Kasumi-1 (cell line): ENCODE measurements at places on chromosomes 5 and 9.

DNA sequence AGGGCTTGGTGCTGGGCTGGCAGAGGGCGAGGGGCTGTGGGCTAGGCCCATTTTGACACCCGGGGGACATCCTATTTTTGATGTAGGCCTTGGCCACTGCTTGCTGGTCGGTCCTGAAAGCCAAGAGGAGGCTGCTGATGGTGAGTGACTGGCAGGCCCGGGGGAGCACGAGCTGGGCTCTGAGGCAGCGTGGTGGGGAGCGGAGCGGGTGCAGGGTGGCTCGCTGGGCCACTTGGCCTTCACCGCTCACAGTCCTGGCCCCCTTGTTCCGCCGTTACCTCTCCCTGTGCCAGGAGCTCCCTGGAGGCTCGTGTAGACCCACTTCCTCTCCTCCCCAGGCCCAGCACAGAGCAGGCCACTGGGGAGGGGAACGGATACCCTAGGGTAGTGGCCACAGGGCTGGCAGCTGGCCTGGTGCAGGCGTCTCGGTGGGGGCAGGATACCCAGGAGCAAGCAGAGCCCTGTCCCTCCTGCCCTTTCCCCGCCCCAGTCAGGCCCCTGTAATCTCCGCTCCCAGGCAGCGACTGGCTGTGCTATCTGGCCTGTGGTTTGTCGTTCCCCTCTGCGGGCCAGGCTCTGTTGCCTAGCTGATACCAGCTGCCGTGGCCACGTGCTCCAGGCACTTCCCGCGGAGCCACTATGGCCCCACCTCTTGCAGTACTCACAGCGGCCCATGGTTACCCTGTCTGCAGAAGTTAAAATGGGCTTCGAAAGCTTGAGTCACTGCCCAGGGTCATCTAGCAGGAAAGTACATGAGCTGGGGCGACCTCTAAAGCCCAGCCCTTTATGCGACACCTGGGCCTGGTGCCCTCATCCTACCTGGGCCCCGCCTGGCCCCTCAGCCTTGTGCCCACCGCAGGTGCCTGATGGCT lies 11.7 kb upstream of the DOLPP1 start:
- DNase-seq, result peak; percentile 96

GRCh38 chr5:6176102-6176693 lies 202.1 kb downstream of the MED10 start:
- no peak for DNase-seq

- peak; percentile 10 for DNase-seq
These were observed 641.6 kb downstream of the NR2F1-AS1 start for GRCh38 chr5:92939428-92939827.

DNA sequence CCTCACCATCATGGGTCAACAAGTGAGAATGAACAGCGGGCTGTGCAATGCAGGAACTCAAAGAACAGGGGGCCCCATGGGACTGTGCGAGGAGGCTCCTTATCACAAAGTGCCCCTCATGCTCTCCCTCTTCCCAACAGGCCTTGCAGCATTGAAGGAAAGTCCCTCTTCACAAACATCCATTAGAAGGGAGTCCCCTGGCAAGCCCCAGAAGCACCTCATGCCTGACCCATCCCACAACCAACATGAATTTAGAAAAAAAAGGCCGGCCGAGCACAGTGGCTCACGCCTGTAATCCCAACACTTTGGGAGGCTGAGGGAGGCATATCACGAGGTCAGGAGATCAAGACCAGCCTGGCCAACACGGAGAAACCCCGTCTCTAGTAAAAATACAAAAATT lies 122.6 kb upstream of the FSTL4 start:
- DNase-seq, result no peak

GRCh38 chr9:78438780-78439179 lies 141.9 kb downstream of the PSAT1 start:
- DNase-seq, result no peak

DNA sequence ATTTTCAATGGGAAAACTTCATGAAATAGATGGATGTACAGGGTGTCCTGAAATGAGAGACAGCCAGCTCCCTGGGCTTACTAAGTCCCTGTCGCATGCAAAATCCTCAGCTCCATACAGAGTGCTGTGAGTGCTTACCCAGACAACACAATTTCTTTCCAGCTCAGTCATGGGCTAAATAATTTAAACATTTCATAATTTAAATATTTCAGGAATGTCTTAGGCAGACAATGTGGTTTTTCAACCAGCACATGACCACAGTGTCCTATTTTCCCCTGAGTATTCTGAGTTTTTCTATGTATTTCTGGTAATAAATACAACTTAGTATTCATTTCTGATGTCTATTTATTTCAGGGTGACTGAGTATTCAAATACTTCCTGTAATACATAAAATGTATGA lies 188.5 kb upstream of the SNX2 start:
- DNase-seq, result no peak

GRCh38 chr5:151198861-151199260 lies 25.0 kb downstream of the CCDC69 start:
- DNase-seq, result no peak

- no peak for DNase-seq
These were observed 1.9 kb upstream of the CLTB start for GRCh38 chr5:176418251-176418650.

- DNase-seq, result no peak
These were observed 56.5 kb upstream of the ANGPTL2 start for GRCh38 chr9:127178686-127179632.

- DNase-seq, result no peak
These were observed 157.1 kb downstream of the ZNF462 start for GRCh38 chr9:107020040-107020530.

DNA sequence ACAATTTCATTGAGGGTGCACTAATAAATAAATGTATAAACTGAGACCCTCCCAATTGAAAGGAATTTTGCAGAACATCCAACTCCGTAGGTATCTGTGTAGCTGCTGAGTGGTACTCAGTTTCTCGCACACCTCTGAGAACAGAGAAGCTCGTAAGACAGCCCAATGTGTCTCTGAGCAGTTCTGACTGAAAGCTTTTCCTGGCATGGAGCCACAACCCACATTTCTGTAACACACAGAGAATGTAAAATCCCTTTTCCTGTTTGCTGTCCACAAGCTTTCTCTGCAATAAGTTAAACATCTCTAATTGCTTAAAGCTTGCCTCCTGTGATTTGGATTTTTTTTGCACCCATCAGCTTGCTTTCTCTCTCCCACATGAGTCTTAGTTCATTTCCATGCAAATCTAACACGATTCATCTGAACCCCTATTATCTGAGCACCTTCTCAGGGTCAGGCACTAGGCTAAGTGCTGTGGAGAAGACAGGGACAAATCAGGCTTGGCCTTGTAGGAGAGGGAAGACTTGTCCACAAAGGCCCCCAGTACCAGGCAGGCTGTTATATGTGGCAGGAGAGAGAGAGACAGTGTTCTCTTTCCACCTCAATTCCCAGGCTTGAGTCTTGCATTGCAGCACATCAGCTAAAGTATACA lies 44.2 kb upstream of the COL15A1 start:
- peak; percentile 72 for DNase-seq

DNA sequence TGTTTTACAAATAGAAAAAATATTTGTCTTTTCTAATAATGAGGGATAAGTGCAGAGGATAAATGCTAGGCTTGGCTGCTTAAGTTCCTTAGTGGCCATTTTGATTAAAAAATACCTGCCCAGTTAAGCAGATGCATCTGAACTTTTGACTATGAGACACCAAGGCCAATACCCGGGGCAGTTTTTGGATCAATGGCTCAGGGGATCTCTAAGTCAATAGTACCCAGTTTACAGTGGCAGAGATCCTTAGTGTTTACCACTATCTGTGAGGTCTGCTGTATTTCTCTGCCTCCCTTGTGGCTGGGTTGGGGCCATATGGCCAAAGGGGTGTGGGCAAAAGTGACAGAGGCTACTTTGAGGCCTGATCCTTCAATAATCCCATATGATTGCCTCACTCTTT lies 184.5 kb upstream of the MAST4 start:
- no peak for DNase-seq

- DNase-seq, result no peak
These were observed 503.2 kb downstream of the GADD45G start for GRCh38 chr9:90107726-90108655.

DNA sequence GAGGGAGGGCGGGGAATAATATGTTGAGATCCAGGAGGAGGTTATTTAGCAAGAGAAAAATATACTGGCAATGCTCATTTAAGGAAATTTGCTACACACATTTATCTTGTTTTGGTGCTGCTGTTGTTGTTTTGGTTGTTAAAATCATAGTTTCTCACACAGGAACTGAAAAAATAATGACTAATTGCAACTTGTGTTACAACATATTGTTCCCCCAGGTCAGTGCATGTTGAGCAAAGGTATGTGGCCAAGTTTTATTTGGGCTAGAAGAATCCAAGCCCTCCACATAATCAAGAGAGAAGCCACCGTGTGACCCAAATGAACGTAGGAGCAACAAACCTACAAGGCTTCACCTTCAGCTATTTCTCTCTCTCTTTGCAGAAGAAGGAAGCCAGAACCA lies 220.3 kb upstream of the DAPK1 start:
- DNase-seq, result no peak

GRCh38 chr5:14464671-14465070 lies 116.9 kb upstream of the OTULINL start:
- DNase-seq, result no peak

GRCh38 chr5:91328743-91329142 lies 54.4 kb downstream of the ARRDC3 start:
- no peak for DNase-seq

GRCh38 chr5:146906803-146907202 lies 28.2 kb upstream of the PPP2R2B start:
- no peak for DNase-seq

DNA sequence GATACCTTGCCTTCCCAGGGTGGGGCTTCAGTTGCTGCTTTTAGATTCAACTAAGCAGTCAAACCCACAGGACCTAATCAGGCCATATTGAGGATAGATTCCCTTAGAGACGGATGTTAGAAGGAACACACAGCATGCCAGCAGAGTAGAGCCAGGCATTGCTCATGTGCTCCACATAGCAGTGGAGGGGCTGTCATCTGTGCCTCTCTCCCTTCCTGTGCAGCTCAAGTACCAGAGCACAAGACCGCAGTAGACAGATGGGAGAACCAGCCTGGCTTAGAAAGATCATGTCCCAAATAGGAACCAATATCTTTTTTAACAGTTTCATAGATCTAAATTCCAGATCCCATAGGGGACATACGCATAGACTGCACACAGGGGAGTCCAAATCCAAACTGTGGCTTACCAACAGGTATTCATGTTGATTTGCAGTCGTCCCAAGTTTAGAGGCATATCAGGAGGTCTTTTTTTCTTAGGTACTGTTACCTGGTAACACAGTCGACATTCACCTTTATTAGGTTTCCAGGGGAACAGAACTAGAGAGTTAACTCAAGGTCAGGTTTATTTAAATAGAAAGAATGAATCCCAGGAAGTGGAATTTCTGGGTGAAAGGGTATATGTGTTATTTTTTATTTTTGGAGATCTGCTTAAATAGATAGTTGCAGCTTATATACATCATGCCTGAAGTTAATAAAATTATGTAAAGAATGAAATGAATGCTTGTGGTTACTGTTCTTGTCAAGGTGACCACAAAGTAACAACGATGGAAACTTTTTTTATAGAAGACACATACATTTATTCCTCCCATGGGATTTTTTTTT lies 43.5 kb upstream of the PCAT7 start:
- no peak for DNase-seq

DNA sequence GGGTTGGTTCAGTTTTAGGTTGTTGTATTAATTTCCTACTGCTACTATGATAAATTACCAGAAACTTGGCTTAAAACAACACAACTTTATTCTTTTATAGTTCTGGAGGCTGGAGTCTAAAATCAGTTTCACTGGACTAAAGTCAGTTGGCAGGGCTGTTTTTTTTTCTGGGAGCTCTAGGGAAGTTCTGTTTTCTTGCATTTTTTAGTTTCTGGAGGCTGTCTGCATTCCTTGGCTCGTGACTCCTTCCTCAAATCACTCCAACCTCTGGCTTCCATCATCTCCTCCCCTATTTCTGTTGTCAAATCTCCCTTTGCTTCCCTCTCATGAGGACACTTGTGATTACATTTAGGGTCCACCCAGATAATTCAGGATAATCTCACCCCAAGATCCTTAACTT lies 51.3 kb upstream of the SUB1 start:
- no peak for DNase-seq

DNA sequence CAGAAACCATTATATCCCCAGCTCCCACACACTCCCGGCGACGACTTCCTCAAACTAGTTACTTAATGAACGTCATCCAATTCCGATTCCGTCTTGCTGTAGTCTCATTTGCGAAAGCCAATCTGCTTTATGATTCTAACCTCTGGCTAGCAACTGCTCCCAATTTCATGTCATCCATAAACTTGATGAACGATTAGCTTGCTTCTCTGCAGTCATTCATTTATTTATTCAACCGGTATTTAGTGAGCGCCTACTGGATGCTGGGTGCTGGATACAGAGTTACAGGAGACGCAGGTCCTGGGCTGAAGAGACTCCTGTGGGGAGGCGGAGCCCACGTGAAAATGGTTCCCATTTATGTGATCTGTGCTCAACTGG lies 46.2 kb downstream of the TSPAN17 start:
- peak; percentile 77 for DNase-seq

DNA sequence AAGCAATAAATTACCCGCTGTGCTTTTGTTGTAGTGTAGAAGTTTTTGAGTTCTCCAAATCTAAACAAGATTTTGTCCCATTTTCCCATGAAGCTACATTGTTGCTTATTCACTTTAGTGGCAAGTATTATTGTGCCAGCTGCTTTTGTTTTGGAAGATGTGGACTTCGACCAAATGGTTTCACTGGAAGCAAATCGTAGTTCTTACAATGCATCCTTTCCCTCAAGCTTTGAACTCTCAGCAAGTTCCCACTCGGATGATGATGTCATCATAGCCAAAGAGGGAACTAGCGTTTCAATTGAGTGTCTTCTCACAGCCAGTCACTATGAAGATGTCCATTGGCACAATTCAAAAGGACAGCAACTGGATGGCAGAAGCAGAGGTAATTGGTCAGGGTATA lies 10.9 kb downstream of the MFAP3 start:
- no peak for DNase-seq

GRCh38 chr5:149135536-149136201 lies 5.6 kb upstream of the ABLIM3 start:
- DNase-seq, result no peak

- DNase-seq, result no peak
These were observed 28.1 kb downstream of the IL7R start for GRCh38 chr5:35884773-35885172.

GRCh38 chr5:121432-121831 lies 29.5 kb downstream of the PLEKHG4B start:
- DNase-seq, result no peak

GRCh38 chr5:141528291-141528984 lies 39.6 kb downstream of the PCDHGC5 start:
- DNase-seq, result no peak

GRCh38 chr5:1730487-1730847 lies 69.2 kb downstream of the MRPL36 start:
- no peak for DNase-seq

- no peak for DNase-seq
These were observed 139.9 kb upstream of the ELL2 start for GRCh38 chr5:96101358-96102089.

- DNase-seq, result no peak
These were observed 113.0 kb downstream of the PAM start for GRCh38 chr5:102867992-102868662.
